ENCODE measurements at places on chromosomes 6 and 20. TPM values are rescaled to one million over a fixed set of nuclear protein-coding genes. Genes with fewer than 3 reads are reported as not detected.

The HECA gene
- total RNA-seq: 33.6 TPM

The PAK5 gene
- total RNA-seq: not detected

The YWHAB gene
- total RNA-seq: 182 TPM

The NKX2-2 gene
- not detected for total RNA-seq

The KAT14 gene
- 9.4 TPM for total RNA-seq

The FERMT1 gene
- total RNA-seq: 1.2 TPM

The BANF2 gene
- total RNA-seq: not detected

The SUN5 gene
- not detected for total RNA-seq

The ZNF337 gene
- 11.3 TPM for total RNA-seq

The RNF217 gene
- 34.1 TPM for total RNA-seq

- DNase-seq: peak; percentile 92
These were observed at the start of gene MANEA for GRCh38 chr6:95577304-95578105. MANEA (plus strand) TSS chr6:95577535; CDS start chr6:95586440, 8,905 bp downstream.

DNA sequence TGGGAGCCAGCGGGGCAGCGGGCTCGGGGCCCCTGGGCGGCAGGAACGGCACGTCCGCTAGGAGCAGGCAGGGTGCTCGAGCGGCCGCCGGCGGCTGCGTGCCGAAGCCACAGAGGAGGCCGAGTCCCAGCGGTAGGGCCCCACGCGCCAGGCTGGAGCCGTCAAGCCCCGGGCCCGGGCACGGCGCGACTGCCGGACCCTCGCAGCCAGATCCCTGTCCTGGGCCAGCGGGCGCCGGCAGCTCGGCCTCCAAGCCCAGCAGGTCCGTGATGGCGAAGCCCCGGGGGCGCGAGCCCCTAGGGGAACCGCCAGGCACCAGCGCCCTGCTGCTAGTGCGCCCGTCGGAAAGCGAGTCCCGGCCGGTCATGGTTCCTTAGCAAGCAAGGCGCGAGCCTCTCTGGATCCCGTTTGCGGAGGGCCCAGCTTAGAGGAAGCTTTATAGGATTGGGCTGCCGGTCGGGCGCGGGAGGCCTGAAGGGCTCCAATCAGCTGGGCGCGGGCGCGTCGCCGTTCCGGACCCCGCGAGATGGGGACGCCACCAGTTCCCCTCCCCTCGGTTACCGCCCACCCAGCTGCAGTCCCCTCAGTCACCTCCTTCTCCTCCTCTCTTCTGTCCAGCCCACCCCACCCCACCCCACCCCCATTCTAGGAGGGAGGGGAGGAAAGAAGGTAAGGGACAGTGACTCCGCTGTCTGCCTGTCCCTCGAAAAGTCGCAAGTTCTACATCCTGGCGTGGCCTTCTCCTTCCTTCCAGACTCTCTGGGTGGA, at the start of gene VSX1:
Gene VSX1 (minus strand): TSS at position 412 of the 768 bp plus-strand sequence. CDS start 45 bp downstream, at position 367.
- DNase-seq: peak; percentile 73

GRCh38 chr20:14069796-14070195, 74.5 kb downstream of the MACROD2 start:
- DNase-seq: no peak

- no peak for DNase-seq
These were observed 3.6 kb upstream of the FOXC1 start for GRCh38 chr6:1605893-1606779.

DNA sequence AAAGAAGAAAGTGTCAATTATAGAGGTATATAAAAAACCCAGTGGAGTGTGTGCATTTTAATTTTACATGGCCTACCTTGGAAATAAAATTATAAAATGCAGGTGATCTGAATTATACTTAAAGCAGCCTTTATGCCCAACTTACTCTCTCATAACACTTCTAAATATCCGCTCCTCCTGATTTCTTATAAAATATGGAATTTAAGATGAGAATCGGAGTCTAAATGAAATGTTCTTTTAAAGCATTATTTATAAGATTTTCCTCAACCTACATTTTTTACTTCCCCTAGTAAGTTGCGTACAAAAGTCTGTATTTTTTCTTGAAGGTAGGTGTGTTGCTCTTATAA, 3.5 kb downstream of the CITED2 start:
- DNase-seq: no peak

- DNase-seq: no peak
These were observed 92.8 kb upstream of the RNF217 start for GRCh38 chr6:124869416-124869815.

DNA sequence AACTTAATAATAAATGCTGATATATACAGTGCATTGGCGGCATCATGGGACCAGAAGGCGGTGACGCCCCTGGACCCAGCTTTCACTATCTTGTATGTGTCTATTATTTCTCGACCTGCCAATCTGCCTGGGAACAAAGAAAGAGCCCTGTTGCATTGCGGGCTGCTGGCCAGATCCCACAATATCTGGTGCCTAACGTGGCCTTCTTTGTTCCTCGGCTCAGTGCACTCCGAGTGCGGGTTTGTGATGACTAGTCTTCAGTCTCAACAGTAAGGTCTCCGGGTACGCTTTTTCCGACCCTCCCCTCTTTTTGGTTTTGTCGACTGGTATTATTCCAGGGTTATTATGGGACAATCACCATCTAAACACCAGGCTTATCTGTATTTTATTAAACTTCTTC, 291.5 kb downstream of the TBC1D32 start:
- DNase-seq: no peak

DNA sequence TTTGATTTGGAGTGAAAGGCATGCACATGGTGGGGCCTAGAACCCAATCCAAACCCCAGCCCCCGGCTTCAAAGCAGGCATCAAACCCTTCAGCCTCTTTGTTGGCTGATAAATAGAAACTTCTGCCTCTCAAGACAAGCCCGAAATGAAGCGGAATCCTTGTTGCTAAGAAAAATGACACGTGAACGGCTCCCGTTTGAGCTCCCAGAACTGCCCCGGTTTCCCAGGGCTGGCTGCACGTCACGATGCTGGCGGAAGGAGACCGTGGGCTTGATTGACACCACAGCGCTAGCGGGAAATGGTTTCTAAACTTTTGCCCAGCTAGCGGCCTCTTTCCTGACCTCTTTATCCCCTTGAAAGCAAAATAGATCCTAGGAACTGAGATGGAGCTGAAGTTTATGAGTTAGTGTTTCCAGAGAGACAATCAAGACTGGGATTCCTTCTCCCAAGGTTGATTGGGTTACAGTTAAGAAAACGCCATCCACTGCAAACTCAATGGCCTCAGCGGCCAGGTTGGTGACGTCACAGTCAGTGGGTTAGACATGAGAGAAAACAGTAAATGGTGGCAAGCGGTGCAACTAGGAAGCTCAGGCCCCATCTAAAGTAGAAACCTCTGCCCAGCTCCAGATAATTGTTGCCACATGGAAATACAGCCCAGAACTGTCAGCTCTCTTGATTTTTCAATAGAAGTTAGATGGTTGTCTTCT, 117.0 kb downstream of the ANKRD60 start:
- DNase-seq: peak; percentile 76

DNA sequence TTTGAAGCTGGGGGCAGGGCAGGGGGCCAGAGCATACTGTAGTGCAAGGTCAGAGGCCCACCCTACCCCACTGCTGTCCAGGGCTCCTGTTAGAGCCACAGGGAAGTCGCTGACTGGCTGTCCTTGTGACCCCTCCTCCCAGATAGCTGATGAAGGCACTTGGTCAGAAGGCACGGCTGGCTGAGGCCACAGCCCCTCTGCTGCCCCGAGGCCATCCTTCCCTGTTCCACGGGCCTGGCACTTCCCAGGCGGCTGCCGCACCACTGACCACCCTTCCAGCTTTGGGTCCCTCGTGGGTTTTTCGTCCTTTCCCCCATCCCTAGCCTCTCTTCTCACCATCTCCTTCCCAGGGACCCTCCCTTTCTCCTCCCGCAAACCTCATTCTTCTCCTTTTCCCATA, 9.2 kb upstream of the EMILIN3 start:
- DNase-seq: no peak

- no peak for DNase-seq
These were observed 62.2 kb downstream of the FILIP1 start for GRCh38 chr6:75431379-75431778.

GRCh38 chr6:122641819-122642218, 31.6 kb downstream of the PKIB start:
- DNase-seq: no peak

DNA sequence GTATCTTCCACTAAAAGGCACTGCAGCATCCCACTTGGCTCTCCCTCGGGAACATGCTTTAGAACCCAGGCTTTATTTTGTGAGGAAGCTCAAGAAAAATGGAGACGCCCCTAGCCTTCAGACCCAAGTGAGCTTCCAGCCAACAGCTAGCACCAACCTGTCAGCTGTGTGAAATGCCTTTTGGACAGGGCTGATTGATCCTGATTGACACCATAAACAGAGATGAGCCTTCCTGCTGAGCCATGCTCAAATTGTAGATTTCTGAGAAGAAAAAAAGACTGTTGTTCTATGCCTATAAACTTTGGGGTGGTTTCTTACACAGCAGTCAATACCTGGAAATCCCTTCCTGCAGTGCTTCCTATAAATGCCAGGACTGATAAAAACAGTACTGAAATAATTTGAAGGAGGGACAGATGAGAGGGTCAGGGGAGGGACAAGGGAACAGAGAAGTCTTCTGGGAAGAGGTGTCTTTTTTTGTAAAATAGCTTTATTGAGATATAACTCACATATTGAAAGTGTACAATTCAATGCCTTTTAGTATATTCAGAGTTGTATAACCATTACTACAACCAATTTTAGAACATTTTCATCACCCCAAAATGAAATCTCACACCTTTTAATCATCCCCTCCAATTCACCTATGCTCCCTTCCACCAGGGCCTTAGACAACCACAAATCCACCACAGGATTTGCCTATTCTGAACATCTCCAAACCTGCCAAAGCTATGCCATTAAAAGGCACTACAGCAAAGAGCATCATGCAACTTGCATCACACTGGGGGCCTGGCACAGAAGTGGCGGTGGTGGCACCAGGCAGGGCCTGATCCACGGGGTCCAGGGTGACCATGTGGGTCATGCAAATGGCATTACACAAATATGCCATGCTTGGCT, 2.7 kb upstream of the STK4 start:
- no peak for DNase-seq

DNA sequence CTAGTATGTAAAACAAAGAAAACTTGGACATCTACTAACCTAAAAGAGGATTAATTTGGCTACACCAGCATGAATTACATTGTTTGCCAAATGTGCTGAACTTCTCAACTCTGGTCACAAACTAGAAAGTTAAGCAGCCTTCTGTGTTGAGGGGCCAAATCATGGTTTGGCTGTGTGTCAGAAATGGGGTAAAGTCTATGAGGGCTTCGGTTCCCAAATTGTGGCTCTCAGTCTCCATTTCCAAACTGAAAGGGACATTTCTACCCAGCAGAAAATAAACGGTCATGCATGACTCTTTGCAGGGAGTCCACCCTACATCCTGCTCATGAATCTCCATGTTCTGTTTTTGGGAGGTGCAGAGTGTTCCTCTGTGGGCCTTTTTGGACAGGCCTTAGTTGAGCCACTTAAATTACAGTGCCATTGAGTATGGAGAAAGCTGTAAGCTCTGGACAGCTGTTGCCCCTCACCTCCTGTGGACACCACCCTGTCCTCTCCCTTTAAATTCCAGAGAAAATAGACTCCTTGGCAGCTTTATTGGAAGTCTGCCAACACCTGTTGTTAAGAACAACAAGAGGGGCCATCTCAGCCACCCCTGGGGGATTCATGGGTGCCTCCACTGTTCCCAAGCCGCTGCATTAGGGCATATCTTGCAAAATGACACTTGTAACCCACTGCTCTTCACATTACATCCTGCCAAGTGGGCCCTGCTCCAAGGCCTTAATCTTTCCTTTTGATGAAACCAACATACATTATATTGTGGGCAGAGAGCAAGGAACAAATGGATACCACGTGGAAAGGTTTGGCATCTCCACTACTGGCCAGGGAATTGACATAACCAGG, 27.5 kb upstream of the SNRPC start:
- DNase-seq: no peak

DNA sequence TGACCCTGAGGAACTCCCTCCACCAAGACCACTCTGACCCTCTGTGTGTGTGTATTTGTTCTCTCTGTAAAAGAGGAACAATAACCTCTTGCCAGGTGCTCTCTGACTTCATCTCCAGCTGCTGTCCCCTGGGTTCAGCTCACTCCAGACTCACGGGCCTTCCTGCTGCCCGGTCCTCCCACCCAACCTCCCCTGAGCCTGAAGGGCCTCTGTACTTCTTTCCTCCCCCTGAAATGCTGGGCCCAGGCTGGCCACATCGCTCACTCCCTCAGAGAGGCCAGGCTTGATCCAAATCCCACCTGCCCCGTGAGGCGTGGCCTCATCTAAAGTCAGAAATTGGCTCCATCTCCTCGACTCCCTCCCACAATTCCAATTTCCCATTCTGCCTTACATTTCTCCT, 202.4 kb downstream of the PRKN start:
- DNase-seq: no peak

DNA sequence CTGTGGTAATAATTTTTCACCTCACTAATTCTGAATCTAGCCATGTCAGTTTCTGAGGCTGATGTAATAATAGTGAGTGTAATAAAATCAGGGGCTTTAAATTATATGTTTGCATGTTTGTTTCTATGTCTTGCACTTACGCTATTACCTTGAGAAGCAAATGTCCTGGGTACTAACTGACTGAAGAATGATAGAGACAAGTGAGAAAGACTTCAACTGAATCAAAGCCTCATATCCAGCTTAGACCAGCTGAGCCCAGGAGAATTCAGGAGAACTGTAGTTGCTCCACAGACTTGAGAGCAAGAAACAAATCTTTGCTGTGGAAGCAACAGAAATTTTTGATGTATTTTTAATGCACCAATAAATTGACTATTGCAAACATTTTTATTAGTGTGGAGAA, 162.8 kb downstream of the MANEA start:
- no peak for DNase-seq

GRCh38 chr6:137949686-137950390, 82.8 kb downstream of the TNFAIP3 start:
- no peak for DNase-seq

DNA sequence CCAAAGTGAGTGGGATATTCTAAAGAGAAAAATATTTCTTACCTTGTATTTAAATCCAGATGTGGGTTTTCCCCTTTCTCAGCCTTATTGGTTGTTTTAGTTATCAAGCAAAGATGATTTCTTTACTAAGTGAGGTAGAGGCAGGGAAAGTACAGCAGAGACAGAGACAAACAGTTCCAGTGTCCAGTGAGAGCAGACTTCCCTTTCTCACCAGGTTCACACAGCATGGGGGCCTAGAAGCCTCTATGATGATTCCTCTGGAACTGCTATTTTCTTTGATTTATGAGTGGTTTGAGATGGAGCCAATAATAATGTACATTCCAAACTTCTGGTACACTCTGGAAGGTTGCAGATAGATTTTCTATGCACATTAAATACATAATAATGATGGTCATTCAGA, 234.0 kb upstream of the MARCKS start:
- DNase-seq: no peak

- DNase-seq: no peak
These were observed 48.0 kb downstream of the RARS2 start for GRCh38 chr6:87541744-87542143.

GRCh38 chr6:152828431-152828830, 77.8 kb downstream of the VIP start:
- no peak for DNase-seq

DNA sequence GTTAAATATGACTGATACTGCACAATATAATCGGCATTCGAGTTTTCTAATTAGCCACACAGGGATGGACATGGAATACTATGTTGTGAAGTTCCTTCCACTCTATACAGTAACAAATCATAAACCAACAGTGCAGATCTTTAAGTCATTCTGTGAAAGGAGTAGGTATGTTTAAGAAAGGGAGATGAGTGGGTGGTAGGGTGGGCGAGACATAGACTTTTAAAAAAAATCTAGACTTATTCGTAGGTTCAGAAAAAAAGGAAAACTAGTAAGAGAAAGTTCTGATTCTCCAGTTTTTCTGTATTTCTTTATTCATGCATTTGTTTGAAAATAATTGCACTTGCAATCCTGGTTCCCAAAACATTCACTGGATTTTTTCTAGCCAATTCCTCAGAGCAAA, 61.8 kb downstream of the SYNDIG1 start:
- no peak for DNase-seq
